ENCODE measurements at places on chromosomes 3 and 15. TPM values are rescaled to one million over a fixed set of nuclear protein-coding genes. Genes with fewer than 3 reads are reported as not detected.

The PLSCR4 gene
- total RNA-seq = 86.8 TPM

The NMD3 gene
- total RNA-seq = 155 TPM

The TOP2B gene
- total RNA-seq = 63.7 TPM

The ACOX2 gene
- 10.2 TPM for total RNA-seq

The TMEM207 gene
- not detected for total RNA-seq

The HIGD2B gene
- total RNA-seq = not detected

The GAP43 gene
- 0.56 TPM for total RNA-seq

The CLDN16 gene
- total RNA-seq = 0.38 TPM

The TP53BP1 gene
- 75.3 TPM for total RNA-seq

The SST gene
- not detected for total RNA-seq

The ULK3 gene
- 16.3 TPM for total RNA-seq

The MINAR1 gene
- 0.38 TPM for total RNA-seq

The STT3B gene
- total RNA-seq = 301 TPM

The CSPG5 gene
- total RNA-seq = 0.19 TPM

Data from regular cardiac myocyte (primary cell).